T-helper 2 cell (primary cell): ENCODE measurements at places on chromosomes 4 and X.
A peak's percentile ranks its signal among the peaks of the same experiment; 100 is the strongest.

DNA sequence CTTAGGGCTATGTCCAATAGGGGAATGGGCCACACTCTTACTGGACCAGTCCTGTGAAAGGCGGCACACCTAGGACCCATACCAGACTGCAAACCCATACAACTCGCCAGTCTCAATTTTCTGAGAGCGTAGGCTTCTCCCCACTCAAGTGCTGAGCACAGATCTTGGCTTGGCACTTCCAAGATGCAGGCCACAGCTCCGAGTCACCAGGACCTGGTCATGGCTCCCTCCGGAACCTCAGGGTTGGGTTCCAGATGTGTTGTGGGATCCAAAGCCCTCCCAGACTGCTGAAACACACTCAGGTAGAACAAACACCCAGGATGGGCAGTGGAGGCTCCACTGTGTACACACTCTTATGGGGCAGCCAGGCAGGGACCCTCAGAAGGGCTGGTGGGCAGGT, 103.3 kb downstream of the TMEM144 start:
- no peak for DNase-seq

DNA sequence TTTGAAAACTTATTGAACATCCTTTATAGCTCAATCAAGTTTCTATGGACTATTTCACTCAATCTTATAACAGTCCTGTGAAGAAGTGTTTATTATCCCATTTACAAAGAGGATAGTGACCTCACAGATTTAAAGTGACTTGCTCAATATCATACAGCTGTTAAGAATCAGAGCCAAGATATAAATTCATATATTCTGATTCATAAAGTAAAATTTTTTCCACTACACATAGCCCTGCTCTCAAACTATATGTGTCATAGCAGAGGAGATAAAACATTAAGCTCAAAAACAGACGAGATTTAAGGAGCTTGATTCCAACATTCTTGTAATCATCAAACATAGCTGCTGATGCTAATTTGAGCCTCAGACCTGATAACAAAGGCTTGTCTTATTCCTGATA, 226.8 kb downstream of the CAMK2D start:
- DNase-seq, result no peak

- DNase-seq, result no peak
Observed at GRCh38 chr4:69224891-69225290, 10.3 kb upstream of the UGT2B11 start.

DNA sequence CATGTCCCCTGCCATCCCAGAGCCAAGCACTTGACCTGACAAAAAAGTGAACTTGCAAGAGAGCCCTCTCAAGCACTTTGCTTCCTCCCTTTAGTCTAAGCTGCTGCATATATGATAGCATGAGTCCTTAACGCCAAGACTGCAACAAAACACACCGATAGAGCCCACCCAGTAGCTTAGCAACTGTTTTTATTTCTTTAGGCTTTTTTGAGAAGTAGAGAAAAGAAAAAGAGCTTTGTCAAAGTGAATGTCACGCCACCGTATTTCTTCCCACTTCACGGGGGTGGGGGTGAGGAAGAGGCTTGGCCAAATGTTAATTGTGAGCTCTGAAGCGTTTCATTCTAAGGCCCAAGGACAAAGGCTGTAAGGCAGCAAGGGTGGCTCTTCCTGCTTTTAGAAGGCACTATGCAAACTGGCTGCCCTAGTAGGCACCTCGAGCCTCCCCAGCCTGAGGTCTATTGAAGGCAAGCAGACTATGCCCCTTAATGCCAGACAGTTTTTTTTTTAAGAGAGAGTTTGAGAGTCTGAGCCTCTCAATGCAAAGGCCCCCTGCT, 138.6 kb downstream of the HS6ST2 start:
- no peak for DNase-seq

- DNase-seq, result no peak
Observed at GRCh38 chr4:125891597-125892258, 577.0 kb downstream of the FAT4 start.

- DNase-seq, result peak; percentile 81
Observed at GRCh38 chrX:134908356-134908755, 82.4 kb upstream of the SMIM10 start.

DNA sequence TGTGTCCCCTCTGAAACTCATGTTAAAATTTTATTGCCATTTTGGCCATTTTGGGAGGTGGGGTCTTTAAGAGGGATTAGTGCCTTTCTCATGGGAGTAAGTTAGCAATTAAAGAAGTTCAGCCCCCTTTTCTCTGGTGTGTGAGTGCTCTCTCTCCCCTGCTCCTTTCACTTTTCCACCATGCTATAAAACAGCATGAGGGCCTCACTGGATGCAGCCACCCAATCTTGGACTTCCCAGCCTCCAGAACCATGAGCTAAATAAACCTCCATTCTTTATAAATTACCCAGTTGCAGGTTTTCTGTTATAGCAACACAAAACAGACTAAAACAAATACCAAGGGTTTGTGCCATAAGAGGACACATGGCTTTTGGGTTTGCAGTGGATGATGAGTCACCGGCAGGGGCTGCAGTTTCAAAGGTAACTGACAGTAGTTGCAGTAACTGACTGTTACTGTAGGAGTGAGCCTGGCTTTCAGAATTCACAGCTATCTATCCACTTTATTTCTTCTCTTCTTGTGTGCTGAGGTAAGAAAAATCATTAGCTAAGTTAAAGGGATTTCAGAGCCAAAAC, 121.5 kb downstream of the PPEF1 start:
- no peak for DNase-seq

DNA sequence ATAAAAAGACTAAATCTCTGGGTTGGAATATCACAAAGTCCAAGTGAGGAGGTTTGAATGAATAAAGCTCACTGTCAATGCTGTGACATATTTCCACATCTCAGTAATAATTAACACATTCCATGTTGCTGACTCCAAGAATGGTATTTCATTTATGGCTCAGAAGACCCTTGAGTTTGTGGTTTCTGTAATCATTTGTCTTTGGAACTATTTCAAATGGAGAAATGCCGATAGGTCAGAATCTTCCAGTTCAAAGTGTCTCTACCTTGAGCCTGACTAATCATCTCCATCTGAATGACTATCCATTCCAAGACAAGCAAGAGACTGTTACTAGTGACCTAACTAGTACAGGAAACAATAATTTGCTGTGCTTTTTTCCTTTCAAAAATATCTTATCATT, 24.2 kb upstream of the SLC2A9 start:
- DNase-seq, result no peak

DNA sequence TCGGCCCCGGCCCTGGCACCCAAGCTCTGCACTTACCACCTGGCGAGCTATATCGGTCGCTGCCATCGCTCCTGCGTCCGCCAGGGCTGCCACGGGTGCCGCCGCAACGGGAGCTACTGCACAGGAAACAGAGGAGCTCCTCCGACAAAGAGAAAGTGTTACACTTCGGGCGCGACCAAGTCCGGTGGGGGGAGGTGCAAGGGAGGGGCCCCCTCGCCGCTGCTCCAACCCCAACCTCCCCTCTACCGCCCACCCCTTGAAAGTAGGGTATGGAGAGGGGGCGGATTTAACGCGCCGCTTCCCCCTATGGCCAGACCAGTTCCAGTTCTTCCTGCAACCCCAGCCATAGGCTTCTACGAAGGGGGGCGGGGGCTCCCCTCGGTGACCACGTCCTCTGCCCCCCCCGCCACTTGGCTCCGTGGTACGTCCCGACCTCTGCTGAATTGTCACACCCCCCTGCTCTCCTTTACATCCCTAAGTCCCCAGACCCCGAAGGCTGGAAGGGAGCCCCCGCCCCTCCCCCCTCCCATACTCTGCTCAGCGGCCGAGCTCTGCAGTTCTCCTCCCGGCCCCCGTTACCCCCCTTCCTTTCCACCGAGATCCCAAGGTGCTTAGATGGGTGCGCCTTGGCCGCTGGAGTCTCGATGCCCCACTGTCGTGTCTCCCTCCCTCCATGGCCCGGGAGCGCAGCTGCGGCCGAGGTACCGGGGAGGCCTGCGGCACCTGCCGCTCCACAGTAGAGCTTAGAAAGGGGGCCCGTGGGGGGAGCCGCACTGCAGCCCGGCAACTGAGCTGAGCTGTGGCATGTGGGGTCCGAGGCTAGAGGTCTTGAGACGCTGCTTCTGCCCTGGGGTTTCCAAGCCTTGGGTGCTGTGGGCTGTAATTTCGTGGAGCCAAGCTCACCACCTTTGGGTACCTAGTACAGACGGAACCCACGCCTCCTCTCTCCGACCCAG, at the start of gene SEPTIN6:
TSS of gene SEPTIN6 (minus strand) at position 129 of the 956 bp plus-strand sequence. CDS start at position 66, 63 bp downstream.
- DNase-seq, result peak; percentile 94

- DNase-seq, result no peak
Observed at GRCh38 chrX:50942471-50942870, 31.9 kb downstream of the BMP15 start.

- peak; percentile 31 for DNase-seq
Observed at GRCh38 chrX:24231131-24231540, 81.6 kb downstream of the ZFX start.

DNA sequence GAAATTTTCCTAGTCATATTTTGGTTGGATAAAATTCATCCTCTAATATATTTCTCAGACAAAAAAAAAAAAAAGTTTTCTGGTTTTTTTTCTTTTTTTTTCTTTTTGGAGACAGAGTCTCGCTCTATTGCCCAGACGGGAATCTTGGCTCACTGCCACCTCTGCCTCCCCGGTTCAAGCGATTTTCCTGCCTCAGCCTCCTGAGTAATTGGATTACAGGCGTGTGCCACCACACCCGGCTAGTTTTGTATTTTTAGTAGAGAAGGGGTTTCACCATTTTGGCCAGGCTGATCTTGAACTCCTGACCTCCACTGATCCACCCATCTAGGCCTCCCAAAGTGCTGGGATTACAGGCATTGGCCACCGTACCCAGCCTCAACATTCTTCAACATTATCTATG, 432.7 kb upstream of the PABPC4L start:
- DNase-seq, result no peak

GRCh38 chr4:21571100-21571499, 377.5 kb downstream of the KCNIP4 start:
- DNase-seq, result no peak

- no peak for DNase-seq
Observed at GRCh38 chr4:153365003-153365402, 20.5 kb downstream of the MND1 start.

- no peak for DNase-seq
Observed at GRCh38 chr4:85762529-85762871, 287.6 kb downstream of the ARHGAP24 start.

GRCh38 chrX:27565992-27566391, 24.2 kb upstream of the DCAF8L2 start:
- DNase-seq, result no peak

DNA sequence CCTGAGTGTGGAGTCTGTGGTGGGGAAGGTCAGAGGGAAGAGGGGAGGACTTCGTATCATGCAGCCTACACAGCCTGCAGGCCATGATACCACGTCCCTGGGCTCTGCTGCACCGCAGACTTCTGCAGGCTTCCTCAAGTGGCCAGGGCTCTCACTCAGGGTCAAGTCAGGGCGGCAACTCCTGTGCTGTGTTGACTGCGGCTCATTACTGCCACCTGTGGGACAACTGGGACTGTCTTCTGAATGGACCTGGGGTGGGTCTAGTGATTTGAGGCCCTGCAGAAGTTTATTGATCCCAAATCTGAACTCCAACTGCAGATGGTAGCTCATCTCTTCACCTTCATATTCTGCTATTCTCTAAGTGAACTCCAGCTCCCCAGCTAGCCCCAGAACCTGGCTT, 167.1 kb downstream of the NSUN7 start:
- DNase-seq, result no peak

DNA sequence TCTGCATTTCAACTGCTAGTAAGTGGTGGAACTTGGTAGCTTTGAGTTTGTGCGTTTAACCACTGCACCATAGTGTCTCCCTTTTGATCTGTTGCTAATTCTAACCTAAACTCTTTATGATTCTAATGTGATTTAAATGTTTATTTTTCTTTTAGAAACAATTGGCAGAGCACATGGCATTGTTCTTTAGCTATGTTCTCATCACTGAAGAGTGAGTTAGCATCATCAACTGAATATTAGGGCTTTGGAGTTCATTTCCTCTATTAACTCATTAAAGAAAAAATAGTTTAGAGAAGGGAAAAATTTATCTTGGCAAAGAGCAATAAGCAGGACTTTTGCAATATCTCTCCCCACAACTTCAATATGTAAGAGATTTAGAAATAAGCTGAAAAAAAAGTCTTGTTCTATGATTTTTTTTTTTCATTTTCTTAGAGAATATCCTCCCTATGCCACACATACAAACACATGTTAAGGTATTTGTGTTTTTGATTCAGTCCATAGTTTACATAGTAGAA, 25.7 kb downstream of the CPEB2 start:
- DNase-seq, result no peak

DNA sequence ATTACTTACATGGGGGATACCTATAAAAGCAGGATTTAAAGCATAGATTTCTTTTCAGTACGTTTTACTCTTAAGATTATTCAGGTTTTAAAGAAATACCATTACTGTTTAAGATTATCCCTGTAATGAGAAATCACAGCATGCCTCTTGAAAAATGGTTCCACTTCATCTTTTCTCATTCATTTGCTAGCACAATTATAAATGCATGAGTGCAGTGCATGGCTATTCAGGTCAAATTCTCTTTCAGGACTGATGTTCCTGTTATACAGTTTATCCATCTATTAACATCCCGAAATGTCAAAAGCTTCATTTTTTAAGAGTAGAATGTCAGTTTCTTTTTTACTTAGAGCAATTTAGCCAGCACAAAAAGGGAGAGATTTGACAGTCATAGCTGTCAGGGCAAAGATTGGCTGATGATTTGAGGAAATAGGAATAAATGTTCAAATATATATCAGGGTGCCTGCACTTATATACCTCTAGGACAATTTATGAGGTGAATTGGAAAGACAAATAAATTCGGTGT, 135.2 kb downstream of the ADGRL3 start:
- no peak for DNase-seq

GRCh38 chr4:3873408-3874027, 107.3 kb downstream of the ADRA2C start:
- no peak for DNase-seq

GRCh38 chr4:151541389-151542071, 132.6 kb downstream of the FHIP1A start:
- no peak for DNase-seq

DNA sequence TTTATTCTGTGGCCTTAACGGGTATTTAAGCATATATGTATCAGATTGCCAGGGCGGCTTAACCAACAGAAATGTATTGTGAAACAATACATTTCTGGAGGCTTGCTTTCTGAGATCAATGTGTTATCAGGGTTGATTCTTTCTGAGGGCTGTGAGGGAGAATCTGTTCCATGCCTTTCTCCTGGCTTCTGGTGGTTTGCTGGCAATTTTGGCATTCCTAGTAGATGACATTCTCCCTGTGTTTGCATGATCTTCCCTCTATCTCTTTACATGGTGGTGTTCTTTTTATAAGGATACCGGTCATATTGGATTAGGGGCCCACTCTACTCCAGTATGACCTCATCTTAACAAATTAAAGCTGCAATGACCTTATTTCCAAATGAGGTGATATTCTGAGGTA, 16.9 kb upstream of the CEP135 start:
- DNase-seq, result no peak

DNA sequence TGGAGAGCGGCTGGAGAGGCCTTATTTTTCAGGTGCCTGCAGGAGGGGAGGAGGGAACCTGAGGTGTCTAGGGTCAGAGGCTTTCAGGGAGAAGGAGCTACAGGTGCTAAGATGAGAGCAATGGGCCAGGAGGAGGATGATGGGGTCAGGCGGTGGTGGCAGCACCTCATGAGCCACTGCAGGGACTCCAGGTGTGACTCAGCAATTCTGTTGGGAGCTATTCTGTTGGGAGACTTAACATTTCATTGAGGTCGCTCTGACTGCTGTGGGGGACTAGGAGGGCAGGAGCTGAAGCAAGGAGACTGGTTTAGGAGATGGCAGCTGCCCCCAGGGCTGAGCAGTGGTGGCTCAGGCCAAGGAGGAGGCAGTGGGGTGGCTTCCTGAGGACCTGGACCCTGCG, 65.0 kb downstream of the CLDN34 start:
- no peak for DNase-seq
